ENCODE measurements at places on chromosomes 2 and 18.

DNA sequence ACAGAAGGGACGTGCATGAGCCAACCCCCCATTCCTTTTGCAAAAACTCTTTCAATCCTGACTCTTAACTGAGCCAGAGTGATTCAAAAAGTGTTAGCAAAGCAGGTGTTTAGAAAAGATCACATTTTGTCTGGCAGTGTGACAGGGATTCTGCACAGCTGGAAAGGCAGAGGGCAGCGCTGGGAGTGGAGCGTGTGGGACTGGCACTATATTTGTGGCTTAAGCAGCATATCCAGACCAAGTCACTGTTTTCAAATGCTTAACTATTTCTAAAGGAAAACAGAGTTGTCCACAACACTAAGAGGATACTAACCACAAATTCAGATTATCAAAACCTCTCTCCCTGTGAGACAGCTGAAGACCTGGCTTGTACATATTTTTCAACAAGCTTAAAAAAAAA, 19.0 kb downstream of the CABYR start:
- DNase-seq, result no peak

DNA sequence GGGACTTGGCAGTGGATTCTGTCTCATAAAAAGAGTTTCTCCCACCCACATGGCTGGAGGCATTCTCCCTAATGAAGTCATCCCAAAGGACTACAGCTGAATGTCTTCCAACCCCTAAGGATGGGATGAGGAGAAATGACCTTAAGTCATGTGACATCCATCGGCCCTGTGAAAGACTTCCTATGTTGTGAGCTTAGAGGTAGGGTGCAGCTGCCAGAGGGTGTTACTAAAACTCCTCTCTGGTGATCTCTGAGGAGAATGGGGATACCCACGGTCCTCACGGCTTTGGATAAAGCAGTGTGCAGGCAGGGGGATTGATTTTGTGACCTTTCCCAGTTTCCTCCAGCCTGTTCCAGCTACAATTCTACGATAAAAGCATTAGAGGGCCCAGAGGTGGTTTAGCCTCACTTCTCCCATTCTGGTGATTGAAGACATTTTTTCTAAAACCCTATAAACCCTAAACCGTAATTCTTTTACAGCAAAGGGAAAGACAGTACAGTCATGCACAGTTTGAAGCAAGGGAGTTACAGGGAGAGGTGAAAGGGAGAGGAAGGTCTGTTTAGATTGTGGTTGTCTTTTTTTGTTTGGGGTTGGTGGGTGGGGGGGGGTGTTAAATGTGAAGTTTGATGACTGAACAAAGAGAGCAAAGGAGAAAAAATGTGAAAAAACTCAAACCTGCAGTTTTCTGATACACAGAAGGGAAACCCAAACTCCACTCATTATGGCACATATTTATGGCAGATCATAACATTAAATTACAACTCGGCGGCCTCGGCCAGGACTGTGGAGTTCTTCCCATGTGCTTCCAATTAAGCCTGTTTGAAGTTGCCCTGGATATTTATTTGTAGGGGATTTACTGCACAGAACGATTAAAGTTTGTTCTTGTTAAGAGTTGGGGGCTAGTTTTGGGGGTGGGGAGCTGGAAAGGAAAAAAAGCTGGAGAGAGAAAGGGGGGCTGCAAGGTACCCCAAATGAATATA, 26.6 kb upstream of the SLC14A2 start:
- DNase-seq, result no peak

GRCh38 chr2:47618272-47618552, 164.7 kb upstream of the MSH6 start:
- no peak for DNase-seq

- no peak for DNase-seq
These were observed 1.2 kb downstream of the TGOLN2 start for GRCh38 chr2:85326406-85327159.

GRCh38 chr2:43419876-43420275, 176.0 kb downstream of the THADA start:
- DNase-seq, result no peak

GRCh38 chr18:76568731-76569130, 73.7 kb upstream of the ZNF516 start:
- no peak for DNase-seq

DNA sequence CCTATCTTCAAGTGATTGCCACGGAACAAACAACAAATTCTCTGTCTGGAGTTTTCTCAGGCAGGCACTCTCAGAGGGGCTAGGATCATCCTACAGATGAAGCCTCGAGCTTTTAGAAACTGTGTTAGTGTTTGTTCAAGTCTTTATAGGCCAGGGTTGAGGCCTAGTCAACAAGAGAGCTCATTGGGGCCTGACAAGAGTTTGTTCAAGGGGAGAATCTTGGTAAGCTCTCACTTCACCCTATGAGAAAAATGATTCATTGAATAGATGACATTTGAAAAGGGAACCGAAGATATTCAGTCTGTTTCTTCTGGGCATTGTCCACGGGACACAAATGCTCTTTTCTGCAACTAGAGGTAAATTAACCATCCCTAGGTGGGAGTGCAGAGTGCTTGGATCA, 476.9 kb downstream of the PTPRM start:
- DNase-seq, result no peak

GRCh38 chr2:8403876-8404275, 278.0 kb upstream of the ID2 start:
- DNase-seq, result no peak

DNA sequence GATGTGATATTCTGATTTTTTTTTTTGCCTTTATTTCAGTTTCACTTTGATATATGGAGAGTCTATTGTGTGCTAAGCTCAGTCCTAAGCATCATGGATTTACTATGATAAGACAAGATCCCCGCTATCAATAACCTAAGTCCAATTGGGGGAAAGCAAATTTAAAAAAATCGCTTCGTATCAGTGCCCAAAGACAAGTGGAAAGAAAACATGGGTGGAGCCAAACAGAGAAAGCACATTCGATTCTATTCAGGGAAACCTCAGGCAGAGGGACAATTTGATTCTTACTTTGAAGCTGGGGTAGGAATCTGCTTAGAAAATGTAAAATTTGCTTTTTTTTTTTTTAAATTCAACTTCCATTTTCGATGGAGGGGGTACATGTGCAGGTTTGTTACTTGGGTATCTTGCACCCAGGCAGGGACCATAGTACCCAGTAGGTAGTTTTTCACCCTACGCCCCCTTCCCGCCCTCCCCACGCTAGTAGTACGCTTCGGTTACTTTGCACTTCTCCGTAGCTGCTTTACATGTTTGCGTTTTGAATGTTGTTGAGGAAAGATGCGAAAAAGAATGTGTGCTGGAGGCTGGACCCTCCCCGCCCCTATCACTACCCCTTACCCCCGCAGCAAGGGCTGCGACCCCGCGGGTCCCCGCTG, 12.4 kb downstream of the KIF5C start:
- no peak for DNase-seq

DNA sequence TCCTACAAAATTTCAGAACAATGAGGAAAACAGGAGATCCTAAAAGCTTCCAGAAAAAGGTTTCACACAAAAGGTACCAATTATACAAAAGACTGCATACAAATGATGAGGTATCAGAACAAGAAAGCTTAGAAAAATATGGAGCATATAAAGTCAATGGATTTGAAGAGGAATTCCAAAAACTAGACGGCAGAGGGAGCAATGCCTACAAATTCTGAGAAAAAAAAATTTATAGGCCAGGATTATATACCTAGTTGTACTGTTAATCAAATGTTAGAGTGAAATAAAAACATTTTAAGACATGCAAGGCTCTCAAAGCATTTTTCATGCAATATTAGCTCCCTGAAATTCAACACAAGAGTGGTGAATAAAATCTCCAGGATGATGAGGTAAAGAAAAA, 106.2 kb downstream of the ZRANB3 start:
- no peak for DNase-seq

DNA sequence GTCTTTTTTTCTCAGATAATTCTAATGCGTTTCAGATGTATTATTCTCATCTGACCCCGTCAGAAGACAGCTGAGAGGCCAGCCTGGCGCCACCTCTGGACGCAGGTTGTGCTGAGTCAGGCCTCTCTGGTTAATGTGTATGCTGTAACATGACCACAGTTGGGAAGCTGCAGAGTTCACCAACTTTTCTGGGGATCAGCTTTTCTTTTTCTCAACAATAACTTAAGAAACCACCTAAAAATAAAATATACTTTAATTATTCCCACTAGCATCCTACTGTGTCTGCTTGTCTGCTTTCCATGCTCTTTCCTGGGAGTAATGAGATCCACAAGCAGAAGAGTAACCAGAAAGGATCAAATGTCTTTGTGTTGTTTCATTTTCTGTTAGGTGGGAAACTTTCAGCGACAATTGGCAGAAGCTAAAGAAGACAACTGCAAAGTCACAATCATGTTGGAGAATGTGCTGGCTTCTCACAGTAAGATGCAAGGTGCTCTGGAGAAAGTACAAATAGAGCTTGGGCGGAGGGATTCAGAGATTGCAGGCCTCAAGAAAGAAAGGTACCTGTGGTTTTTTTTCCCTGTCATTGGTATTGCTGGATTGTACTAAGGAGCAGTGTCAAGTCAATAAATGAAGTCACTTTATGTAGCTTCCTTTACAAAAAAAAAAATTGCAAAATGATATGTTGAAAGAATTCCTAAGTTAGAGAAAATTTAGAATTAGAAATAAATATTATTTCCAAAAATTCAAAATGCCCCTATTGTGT, 79.8 kb downstream of the CCDC150 start:
- DNase-seq, result no peak

DNA sequence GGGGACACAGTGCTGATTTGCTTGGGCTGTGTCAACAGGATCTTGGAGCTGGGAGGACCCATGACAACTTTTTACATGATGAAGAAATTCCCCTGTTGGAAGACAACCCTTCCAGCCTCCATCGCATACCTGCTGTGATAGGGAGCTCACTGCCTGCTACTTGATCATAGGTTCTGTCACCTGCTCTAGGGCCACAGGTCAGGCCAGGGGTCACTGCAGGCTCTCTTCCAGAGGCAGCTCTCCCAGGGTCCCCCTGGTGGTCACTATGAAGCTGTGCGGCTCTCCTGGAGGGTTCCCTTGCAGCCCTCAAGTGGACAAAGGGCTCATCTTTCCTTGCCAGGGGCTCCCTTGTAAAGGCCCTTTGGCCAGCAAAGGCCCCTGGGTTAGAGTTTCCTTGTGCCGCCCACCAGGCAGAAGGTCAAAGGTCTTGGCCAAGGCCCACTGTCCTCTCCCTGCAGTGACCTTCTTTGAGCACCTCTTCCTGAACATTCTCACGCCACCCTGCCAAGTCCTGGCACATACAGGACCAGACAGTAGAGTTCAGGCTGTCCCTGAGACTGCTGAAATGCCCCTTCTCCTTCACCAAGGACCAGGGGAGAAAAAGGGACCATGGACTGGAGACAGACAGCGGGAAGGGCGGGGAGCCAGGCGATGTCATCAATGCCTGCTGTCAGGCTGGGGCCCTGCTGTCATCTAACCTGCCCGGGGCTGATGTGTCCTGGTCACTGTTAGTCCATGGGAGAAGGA, 345.1 kb downstream of the DYSF start:
- DNase-seq, result no peak

DNA sequence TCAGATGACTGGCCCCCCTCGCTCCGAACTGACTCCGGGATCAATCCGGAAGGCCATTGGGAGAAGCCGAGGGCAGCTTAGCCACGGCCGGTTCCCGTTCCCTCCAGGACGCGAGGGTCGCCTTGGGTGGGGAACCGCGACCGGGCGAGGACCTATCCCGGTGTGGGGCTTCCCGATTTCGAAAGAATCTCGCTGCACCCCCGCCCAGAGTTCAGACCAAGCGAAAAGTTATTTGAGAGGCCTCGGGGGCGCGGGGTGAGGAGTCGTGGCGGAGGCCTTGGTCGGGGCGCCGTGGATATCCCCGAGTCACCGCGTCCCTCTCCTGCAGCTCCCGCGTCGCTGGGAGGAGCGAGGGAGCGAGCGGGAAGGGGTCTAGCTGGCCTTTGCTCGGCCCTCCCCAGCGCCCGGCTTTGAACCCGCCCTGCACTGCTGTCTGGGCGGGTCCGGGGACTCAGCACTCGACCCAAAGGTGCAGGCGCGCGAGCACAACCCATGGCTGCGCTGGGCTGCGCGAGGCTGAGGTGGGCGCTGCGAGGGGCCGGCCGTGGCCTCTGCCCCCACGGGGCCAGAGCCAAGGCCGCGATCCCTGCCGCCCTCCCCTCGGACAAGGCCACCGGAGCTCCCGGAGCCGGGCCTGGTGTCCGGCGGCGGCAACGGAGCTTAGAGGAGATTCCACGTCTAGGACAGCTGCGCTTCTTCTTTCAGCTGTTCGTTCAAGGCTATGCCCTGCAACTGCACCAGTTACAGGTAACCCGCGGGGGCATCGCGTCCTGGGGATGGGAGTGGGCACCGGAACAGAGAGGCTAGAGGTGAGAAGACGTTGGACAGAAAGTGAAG, at the start of gene CYP27A1:
Gene CYP27A1, plus strand, starts transcription at position 457 of the 837 bp plus-strand sequence. Its CDS starts 36 bp downstream, at position 493.
- no peak for DNase-seq
